WERI-Rb-1 (cell line): ENCODE measurements at places on chromosomes 2 and 18.

GRCh38 chr2:169344736-169345485 lies 17.4 kb downstream of the LRP2 start:
- no peak for DNase-seq

DNA sequence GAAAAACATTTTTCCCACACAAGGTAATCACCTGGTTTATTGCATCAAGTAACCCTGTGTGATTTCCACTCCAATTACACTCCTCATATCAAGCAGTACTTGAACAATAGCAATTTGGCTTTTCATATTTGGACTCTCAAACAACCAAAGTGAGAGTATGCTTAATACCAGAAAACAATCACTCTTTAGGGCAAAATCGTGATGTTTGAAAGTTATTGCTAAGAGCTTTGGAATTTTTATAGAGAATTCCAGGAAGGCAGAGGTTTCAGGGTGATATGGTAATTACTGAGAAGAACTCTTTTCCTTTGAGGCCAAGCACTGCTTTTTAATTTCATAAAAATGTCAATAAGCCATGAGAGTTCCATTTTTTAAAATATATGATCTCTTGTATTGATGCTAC lies 779.5 kb upstream of the LRRTM1 start:
- DNase-seq, result no peak

DNA sequence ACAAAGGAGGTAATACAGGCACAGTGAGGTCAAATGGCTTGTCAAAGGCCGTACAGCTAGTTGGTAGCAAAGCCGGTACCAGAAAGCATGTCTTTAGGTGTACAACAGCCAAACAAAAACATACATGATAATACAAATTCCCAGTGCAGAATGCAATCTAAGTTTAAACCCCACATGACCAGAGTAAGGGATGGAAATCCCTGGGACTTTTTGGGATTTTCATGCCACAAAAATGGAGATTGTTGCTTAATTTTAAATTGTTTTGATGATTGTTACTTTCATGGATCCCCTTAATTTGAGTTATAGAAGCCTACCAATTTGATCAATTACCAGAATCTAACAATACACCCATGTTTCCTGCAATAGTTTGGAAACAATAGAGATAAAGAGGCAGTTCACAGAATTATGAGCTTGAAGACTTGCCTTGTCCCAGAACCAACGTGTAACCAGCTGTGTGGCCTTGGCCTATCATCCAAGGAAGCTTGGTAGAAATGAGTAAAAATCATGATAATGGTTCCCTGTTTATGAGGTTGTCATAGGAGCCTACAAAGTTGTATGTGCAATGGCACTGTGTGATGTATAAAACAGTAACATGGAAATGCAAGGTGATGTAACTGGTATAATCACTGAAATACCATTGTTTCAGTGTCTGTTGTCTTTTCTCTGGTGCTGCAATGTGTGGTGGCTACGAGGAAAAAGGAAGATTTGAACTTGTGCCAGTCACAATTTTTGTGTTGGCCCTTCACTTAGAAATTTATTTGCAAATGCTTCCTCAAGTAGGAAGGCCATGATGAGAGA lies 85.3 kb downstream of the ZEB2 start:
- DNase-seq, result no peak

DNA sequence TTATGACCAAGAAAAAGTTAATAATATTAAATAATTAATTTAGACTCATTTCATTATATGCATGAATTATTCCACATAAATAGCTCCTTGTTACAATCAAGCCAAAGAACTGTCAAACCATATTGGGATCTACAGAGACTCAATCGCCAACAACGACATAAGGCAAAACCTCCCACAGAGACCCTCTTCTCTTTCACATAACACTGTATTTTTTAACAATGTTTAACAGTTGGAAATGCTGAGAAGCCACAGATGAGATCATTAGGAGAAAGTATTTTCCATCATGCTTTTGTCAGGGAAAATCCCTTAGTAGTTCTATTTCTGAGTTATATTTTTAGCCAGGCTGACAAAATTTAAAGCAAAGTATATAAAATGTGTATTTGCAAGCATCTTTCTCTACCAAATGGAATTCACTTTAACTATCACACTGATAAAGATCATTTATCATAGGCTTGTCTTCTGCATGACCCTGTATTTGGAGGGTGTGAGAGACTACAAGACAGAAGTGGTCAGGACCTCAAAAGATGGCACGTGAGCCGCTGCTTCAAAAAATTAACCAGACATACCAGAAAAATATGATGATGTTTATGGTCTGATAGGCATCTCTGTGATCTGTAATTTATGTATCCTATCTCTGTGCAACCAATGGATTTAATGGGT lies 383.8 kb downstream of the NRXN1 start:
- no peak for DNase-seq

- DNase-seq, result no peak
These were observed 20.7 kb upstream of the MFSD6 start for GRCh38 chr2:190387422-190387821.

DNA sequence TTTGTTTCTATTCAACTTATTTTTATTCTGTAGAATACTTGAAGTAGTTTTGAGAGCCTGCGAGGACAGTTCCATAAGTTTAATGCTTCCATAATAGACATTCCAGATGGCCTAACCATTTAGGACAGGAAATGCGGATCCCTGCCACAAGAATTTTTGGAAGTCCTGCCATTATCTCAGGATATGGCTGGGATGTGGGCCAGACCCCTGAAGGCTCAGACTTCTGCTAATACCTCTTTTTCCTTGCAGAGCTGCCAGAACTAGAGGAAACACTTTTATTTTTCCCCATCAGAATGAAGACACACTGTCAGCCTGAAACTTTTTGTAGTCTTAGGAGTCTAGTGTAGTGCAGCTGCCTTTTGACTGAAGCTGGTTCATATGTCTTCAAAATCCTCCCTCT lies 806.5 kb downstream of the TDRD15 start:
- no peak for DNase-seq

GRCh38 chr18:22483407-22483806 lies 65.7 kb upstream of the CTAGE1 start:
- no peak for DNase-seq
